ENCODE measurements at places on chromosomes 1 and 21.
A peak's percentile ranks its signal among the peaks of the same experiment; 100 is the strongest.

- DNase-seq: no peak
These were observed 2.3 kb downstream of the CD53 start for GRCh38 chr1:110875216-110875731.

DNA sequence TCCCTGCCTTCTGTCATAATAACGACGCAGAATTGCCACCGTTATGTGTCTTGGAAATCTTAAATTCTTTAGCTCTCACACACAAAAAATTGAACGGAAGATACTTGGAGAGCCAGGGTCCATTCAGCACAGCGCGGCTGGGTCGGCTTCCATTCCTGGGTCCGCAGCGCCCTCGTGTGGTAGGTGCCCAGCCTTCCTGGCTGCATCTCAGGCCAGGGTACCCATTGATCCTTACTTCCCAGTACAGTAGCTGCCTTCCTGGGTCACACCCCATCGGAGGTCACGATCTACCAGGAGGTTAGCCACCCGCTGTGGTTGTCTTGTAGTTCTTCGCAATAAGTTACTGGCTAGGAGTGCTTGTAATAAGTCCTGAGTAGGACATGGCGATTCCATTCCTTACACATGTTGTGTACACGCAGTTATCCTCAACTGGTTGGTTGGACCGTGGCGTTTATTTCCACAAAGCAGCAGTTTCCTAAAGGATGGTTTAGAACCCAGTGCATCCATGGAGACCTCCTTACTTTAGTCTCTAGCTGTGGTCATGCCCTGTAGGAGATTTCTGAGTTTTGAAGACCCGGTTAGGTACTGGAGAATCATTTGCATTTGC, 9.9 kb upstream of the MTARC1 start:
- DNase-seq: peak; percentile 77

DNA sequence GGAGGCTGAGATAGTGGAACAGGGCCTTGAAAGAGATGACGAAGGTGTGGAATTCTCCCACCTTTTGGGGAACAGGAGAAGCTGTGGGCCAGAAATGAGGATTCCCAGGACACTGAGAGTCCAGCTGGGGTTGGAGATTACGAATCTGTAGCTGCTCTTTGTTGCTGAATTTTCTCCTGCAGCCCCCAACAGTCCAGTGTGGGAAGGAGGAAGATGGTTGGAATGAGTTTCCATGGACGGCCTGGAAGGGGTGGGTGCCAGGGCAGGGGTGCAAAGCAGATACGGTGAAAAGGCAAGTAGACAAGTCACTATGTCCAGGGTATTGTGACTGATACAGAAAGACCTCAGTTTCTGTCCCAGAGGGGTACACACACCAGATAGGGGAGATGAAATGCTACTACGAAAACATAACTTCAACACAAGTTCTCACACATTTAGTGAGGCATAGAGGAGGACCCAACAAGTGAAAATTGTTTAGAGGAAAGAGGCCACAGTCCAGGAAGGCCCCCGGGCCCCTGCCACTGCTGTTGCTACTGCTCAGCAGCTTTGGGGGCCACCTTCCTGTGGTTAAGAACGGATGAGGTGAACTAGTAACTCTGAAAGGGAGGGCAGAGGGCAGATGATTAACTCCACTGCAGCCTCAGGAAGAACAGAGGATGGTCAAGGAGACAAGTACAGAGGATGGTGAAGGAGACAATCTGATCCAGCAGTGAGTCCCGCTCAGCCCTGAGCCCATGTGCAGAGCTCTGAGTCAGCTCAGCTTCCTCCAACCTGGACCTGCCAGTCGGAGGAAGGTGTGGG, 7.3 kb downstream of the CD244 start:
- no peak for DNase-seq

DNA sequence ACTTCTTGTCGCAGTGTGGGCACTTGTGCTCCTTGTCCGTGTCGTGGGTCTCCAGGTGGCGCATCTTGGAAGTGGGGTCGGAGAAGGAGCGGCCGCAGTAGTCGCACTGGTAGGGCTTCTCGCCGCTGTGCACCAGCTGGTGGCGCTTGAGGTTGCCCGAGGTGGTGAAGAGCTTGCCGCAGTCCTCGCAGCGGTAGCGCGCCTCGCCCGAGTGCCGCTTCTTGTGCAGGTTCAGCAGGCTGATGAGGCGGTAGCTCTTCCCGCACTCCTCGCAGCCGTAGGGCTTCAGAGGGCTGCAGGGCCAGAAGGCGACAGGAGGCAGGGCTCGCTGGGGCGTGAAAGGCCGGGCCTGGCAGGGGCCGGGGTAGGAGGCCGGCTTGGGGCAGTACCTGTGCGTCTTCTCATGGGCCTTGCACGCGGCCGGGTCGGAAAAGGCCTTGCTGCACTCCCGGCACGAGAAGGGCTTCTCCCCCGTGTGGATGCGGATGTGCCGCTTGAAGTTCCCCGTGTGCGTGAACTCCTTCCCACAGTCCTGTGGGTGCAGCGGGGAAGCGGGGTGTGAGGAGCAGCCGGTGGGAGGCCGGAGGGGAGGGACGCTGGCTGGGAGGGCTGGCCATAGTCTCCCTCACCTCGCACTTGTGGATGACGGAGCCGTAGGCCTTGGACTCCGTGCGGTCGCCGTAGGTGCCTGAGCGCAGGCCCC, 31.4 kb downstream of the ZBTB17 start:
- DNase-seq: no peak

DNA sequence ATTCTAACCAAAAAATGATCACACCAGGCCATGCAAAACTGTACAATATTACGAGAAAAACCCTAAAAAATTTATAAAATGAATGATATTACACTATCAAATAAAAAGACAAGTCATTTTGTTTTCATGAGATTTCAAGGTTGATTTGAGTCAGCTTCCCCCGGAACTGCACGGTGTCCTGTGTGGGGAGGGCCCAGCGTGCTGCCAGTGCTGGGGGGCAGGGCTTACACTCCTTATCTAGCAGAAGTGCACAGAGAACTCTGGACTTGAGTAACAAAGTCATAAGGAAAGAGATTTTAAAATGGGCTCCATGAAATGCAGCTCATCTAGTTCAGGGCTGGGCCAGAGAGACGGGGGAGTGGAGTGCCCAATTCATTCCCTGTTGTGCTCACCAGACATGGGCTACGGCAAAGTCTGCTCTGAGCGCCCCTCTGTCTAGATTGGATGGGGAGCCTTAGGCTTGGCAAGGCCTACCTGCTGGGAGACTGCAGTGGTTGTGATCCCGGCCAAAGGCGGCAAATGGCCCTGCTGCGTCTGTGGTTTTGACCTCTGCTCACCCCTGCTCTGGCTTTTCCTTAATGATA, 50.1 kb downstream of the COQ8A start:
- DNase-seq: no peak

GRCh38 chr1:67749844-67750690, 65.1 kb downstream of the GADD45A start:
- DNase-seq: no peak

- DNase-seq: peak; percentile 19
These were observed 62.0 kb upstream of the NEK2 start for GRCh38 chr1:211737115-211738035.

DNA sequence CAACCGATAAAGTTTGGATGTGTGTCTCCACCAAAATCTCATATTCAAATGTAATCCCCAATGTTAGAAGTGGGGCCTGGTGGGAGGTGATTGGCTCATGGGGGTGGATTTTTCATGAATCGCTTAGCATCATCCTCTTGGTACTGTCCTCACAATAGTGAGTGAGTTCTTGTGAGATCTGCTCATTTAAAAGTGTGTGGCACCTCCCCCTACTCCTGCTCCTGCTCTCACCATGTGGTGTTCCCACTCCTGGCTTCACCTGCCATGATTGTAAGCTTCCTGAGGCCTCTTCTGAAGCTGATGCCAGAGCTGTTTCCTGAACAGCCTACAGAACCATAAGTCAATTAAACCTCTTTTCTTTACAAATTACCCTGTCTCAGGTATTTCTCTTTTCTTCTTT, 28.2 kb upstream of the PRDX6 start:
- no peak for DNase-seq

- DNase-seq: no peak
These were observed 339.5 kb downstream of the KCNH1 start for GRCh38 chr1:210794445-210794844.

- no peak for DNase-seq
These were observed 191.5 kb downstream of the SIPA1L2 start for GRCh38 chr1:232438476-232438875.

DNA sequence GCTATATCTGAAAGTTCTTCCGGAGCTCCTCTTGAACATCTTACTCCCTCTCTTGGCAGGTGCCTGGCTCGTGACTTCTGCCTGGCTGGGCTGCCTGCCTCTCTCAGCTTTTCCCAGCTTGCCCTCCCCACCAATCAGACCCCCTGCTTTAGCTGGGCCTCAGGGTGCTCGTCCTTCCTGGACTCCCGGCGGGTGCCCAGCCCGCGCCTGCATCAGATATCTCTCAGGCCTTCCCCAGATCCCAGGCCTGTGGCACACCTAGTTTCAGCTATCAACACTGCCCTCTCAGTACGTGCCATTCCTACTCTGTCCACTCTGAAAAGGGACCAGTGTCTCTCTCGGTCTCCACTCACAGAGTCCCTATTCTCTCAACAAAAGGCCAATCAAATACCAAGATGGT, 96.5 kb upstream of the CLDN14 start:
- DNase-seq: no peak

DNA sequence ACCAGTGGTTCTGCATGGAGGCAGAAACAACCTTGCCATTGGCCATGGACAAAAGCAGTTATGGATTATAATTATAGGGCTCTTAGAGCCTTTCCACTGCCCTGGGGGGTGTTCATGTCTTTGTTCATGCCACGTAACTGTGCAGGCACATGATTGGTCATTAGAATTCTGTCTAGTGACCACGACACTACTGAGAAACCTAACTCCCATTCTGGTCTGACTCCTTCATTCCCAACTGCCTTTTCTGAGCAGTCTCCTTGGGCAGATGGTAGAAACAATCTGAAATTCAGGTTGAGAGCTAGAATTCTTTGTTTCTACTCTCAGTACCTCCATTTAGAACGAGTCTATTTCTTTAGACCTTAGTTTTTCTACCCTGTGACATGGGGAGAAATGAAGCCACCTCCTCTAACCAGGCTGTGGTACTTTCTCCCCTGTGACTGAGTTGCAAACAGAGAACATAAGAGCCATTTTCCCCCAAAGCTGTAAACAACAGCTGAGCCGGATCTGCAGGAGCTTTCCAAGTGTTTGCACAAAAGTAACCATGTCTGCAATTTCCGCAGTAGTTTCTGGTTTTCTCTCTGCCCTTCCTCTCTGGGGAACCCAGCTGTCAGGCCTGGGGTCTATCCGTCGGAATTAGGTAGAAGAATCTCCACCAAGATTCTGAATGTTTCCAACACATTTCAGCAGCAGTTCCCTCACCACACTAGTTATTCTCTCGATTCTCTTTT, 37.7 kb upstream of the IPO9 start:
- no peak for DNase-seq

GRCh38 chr1:205505076-205505729, 734 bp downstream of the CDK18 start:
- no peak for DNase-seq

DNA sequence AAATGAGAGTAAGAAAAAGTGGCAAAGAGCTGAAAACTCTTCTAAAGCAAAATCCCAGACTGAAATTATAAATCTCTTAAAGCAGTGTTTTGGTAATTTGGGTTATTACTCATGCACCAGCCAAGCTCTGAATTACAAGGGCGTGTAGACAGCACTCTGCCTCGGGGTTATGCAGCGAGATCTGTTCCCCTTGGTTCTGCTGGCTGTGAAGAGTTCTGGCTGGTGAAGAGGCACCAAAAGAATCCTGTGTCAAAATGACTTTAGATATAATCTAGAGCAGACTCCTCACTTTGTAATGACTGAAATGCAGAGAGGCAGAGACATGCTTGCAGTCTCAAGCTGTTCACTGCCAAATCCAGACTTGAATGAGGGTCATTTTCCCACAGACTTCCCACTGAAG, 461.8 kb upstream of the CXADR start:
- no peak for DNase-seq
